ENCODE measurements at places on chromosomes 3 and 15.
A peak's percentile ranks its signal among the peaks of the same experiment; 100 is the strongest.

- DNase-seq, result no peak
These were observed 196.4 kb upstream of the LPP start for GRCh38 chr3:187957582-187957981.

- DNase-seq, result no peak
These were observed 223.3 kb upstream of the ADAMTS9 start for GRCh38 chr3:64911138-64911537.

DNA sequence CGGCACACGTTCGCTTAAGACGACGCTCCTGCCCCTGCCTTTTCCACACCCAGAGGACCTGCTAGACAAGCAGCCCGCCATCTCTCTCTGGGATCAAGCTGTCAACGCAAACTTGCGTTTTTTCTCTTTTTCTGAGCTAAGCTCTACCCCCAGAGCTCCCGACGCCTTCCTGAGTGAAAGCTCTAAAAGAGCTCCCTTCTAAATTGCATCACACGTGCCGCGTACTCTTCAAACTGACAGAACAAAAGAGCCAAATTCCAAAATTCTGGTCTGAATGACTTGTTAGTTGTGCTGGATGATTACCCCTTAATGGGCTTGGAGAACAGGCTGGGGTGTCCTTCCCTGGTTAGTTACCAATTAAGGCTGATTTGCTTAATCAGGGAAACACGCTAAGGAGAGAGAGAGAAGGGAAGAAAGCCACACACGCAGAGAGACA is 81.2 kb downstream of the MDFIC2 start:
- no peak for DNase-seq

DNA sequence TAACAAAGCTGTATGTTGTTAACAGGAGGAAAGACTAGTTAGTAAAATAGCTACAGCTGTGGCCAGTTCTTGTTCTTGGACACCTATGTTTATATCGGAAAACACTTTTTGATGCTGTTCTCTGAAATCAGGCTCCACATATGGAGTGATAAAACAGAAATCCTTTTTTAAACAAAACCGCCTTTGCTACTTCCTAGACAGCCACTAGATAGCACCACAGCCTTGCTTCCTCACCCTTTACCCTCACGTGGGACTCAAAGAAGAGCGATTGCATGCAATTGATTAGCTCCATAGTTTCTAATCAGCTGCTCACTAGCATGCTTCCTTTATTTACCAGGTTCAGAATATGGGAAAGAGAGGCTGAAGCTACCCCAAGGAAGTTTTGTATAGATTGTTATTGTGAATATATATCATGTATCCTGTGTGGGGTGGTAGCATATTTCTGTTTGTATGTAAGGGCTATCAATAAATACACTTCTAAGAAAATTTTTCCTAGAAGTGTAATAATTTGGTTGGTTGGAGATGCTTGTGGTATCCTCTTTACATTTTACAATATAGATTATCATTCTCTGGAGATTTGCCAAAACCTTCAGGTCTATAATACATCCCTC is 4.3 kb upstream of the MTFMT start:
- peak; percentile 75 for DNase-seq

DNA sequence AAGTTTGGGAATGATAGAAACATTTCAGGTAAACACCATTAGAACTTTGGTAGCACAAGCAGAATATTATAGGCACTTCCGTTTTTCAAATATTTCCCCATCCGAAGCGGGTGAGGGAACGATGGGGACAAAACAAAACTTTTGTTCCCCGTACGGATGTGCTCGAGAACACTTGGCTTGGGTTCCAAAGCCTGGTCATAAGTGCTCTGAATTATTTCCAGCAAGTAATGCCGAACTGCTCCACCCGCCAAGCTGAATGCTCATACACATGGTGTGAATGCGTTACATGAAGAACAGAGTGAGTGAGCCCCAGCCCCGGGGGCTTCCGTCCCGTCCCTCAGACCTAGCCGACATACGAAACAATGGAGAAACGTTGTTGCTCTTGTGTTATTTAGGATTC is 438.2 kb upstream of the ARRDC4 start:
- DNase-seq, result no peak

DNA sequence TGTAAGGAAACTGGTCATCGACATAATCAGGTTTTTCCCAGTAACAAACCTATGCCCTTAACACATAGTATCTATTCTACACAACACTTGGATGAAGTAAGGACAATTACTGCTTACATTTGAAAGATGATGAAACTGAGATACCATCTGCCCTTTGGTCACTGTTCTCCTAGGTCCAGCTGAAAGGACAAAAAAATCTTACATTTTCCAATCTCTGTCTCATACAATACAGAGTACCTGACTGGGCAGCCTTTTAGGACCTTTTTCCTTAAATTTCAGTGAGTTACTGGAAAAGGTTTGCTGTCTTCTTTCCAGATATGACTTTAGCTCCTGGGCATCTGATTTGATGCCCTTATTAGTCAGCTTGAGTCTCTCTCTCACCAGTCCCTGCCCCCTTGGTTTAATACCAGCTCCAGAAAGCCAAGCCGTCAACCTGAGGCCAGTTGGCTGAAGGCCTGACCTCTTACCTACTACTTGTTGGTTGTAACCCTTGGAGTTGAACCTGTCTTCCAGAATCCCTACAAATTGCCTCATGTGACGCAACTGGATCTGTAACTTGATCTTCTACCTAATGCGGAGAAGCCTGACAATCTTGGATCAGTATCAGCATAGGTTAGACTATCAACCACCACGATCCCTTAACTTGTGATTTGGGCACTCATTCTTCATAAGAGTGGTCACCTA is 355.3 kb upstream of the ZNF385D start:
- DNase-seq, result no peak

DNA sequence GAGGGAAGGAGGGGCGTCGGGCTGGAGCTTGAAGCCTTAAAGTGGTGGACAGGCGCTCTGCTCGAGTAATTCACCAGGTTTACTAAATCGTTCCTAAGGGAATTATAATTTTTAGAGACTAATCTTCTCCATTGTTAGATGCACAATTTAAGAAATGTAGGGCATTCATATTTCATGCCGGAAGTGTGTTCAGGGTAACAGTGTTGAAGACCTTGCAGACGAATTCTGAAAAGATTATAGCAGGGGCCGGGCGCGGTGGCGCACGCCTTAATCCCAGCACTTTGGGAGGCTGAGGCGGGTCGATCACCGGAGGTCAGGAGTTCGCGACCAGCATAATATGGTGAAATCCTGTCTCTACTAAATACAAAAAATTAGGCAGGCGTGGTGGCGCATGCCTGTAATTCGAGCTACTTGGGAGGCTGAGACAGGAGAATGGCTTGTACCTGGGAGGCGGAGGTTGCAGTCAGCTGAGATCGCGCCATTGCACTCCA is 365 bp upstream of the GTF2A2 start:
- DNase-seq, result no peak

DNA sequence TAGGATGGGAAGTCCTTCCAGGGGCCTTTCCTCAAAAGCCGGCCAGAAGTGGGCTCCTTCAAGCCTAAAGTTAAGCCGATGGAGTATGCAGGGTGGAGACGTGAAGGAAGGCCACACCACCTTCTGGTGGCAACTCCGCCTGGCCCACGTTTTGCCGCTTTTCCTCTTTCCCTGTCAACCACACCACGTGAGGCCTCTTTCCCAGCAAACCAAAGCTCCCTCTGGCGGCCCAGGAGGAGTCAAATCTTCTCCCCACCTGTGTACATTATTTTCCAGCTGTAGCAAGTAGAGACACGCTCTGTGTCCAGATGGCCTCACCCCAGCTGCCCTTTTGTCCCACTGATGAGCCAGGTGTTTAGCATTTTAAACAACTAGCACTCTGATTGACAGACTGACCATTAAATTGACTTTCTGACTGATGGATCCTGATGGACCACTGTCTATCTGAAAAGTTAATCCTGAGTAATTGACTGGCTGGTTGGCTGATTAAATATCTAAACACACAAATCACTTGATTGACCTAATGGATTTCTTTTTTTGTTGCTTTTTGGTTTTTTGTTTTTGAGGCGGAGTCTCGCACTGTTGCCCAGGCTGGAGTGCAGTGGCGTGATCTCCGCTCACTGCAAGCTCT is 59.6 kb upstream of the ZBTB38 start:
- DNase-seq, result no peak

- no peak for DNase-seq
These were observed 227.5 kb upstream of the EPHA3 start for GRCh38 chr3:88879905-88880304.

GRCh38 chr15:42155546-42156242 is 742 bp downstream of the PLA2G4F start:
- DNase-seq, result no peak

DNA sequence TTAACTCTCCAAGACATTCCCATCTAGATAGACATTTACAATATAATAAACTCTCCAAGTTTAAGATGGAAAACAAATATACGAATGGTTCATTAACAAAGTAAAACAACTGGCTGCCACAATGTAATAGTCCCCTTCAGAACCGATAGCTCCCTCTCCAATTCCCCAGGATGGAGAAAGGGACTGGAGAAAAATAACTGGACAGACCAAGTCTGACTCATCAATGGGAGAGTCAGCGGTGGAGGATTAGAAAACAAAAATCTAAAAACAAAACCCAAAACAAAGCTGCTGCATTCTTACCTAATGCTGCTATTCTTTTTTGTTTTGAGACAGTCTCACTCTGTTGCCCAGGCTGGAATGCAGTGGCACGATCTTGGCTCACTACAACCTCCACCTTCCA is 468.1 kb downstream of the SHQ1 start:
- DNase-seq, result no peak

- DNase-seq, result no peak
These were observed 57.1 kb downstream of the SHQ1 start for GRCh38 chr3:72791161-72791560.
